ENCODE measurements at places on chromosomes 1 and 21. TPM values are rescaled to one million over a fixed set of nuclear protein-coding genes. Genes with fewer than 3 reads are reported as not detected.

DNA sequence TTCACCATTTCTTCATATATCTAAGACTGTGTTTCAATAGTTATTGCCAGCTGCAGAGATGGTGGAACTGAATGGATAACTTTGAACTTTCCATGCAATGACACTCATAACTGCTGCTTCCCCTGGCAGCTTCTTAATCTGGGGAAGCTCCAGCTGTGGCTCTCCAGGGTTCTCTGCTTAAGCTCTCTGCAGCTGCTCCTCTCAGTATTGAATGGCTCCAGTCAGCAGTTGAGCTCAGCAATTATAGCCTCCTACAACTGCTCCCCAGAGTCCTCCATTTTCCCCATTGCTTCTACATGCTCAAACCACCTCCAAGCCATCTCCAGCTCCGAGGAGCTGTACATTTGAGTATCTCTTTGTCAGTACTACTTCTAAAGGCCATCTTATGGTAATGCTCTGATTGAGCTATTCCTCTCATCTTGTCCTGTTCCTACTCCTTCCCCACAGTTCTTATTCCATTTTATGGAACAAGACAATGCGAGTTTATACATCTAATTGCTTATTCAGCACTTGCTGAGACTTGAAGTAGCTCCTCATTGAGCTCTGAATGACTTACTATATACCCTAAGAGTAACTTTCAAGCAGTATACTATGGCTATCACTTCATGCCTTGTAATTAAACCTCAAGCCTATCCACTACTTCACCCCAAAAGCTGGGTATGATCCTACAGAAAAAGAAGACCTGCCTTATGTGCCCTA is 362.4 kb downstream of the NEGR1 start:
- DNase-seq, result no peak

DNA sequence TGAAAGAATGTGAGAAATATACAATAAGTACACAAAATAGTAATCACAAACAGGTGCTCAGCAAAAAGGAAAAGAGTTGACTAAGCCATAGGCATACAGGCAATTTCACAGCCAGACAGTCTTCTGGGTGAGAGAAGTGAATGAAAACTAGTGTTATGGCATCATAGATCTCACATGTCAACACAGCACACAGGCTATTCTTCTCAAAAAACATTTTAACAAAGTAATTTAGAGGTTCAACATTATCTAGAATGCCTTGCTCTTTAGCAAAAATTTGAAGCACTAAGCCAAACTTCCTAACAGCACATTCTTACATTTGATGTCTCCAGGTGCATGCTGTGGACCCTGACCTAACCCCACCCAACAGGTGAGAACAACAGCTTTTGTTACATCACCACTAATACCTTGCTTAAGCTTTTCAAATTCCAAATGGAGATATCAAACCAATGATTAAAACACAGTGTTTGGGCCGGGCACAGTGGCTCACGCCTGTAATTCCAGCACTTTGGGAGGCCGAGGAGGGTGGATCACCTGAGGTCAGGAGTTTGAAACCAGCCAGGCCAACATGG is 30.5 kb downstream of the OTUD7B start:
- no peak for DNase-seq

GRCh38 chr1:86224651-86225310 is 68.2 kb upstream of the COL24A1 start:
- DNase-seq, result no peak

CA6 gene
- not detected for total RNA-seq

GRCh38 chr1:100414693-100415497 is 62.6 kb downstream of the CDC14A start:
- DNase-seq, result no peak

DNA sequence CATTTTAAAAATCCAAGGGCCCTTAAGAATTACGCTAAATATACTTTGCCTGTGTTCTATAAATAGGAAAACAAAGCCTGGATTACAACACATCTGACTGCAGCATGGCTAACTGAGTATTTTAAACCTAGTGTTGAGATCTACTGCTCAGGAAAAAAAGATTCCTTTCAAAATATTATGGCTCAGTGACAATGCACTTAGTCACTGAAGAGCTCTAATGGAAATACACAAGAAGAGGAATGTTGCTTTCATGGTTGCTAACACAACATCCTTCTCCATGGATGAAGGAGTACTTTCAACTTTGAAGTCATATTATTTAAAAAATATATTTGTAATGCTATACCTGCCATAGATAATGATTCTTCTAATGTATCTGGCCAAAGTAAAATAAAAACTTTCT is 248.3 kb upstream of the NEGR1 start:
- no peak for DNase-seq

CDK11A gene
- total RNA-seq, result 37.0 TPM

DNA sequence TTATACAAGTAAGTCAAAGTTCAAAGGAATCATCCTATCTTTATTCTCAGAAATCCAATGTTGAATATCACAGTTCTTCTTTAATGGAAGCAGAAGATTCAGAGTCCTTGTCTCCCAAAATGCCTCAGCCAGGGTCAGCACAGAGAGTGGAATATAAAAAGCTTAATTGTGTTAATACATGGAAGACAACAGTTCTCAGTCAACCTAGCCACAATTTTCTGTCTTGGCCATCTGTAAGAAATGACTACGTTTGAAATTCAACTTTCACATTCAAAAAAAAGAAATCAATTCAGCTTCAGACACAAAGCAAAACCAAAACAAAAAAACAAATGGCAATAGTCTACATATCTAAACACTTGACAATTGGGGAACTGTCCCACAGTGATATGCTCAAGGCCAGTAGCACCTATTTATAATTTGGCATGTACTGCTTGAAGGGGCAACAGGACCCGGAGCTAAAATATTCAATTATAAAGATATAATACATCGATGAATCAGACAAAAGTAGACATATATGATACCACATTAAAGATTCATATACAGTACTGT is 27.3 kb upstream of the GLIS1 start:
- DNase-seq, result no peak

DNA sequence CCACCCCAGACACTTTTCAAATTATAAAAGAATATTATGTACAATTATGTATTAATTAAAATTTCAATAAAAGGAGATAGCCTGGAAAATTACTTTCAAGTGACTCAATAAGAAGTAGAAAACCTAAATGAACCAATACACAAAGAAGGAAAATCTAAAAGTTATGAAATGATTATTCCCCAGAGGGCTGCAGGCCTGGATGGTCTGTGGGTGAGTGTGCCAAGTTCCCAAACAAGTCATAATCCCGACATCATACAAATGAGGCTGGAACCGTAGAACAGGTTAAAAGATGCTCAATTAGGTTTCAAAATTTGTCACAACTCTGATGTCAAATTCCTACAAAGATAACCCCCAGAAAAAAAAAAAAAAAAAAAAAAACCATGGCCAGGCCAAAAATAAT is 12.7 kb downstream of the SPATC1L start:
- DNase-seq, result no peak

DNA sequence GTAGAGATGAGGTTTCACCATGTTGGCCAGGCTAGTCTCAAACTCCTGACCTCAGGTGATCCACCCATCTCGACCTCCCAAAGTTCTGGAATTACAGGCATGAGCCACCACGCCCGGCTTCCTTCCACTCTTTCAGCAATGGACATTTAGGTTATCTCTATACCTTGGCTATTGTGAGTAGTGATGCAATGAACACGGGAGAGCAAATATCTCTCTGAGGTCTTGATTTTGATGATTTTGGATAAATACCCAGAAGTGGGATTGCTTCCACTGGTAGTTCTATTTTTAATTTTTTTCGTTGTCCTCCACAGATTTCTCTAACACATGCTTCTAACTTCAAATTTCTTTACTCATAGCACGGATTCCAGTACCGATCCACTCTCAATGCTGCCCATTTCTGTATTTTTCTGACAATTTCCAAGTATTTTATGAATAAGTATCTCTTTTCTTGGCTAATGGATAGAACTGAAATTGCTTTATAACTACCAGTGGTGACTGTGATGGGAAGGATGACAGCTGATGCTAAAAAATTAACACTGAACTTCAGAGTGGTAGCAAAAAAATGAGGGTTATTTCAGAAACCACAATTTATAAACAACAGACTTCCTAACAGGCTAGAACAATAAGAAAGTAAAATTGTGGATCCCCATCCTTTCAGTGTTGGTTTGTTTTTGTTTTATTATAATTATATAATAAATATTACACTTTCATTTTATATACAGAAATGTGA is 327.5 kb upstream of the RUNX1 start:
- no peak for DNase-seq

DNA sequence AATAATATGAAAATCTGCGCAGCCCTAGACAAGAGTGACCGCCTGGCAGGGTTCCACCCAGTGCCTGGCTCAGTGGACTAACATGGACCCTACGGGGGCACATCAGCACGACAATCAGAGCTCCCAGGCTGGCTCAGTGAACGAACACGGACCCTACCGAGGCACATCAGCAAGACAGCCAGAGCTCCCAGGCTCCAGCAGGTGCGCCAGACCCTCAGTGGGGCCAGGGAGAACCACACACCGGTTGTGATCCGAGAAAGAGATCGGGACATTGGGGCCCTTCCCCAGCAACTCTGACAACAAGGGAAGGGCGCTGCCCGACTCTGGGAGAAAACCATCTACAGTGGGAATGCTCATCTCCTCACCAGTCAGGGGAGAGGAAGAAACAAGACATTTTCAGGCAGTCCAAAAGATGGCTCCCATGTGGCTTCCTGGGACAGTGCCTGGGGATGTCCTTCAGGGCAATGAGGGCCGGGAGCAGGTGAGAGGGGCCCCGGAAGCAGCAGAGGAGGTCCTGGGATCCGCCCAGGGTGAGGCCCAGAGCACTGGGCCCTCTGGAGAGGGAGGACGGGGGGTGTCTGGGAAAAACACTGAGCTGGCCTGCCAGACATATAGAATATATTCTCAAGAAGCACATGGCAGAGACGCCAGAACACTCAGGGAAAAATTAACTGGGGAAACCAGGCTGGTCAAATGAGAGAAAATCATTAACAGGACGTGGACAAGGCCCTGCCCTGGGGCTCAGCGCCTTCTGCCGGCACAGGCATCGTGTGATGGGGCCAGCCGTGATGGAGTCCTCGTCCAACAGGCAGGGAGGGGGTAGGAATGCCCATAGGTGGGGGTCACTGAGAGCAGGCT is 4.8 kb downstream of the ARHGEF16 start:
- DNase-seq, result no peak

GRCh38 chr1:240495601-240496000 is 116.4 kb downstream of the GREM2 start:
- no peak for DNase-seq

GRCh38 chr1:232725305-232726047 is 79.7 kb upstream of the MAP10 start:
- peak; percentile 66 for DNase-seq

- DNase-seq, result no peak
Measured at GRCh38 chr1:169526120-169526832, 40.5 kb upstream of the SLC19A2 start.

Data from GM12878 (cell line).